T-cell (primary cell): ENCODE measurements at places on chromosomes 5 and 9.

- no peak for DNase-seq
These were observed 14.6 kb upstream of the PBX3 start for GRCh38 chr9:125732562-125732961.

- no peak for DNase-seq
These were observed 49.8 kb upstream of the FCN1 start for GRCh38 chr9:134967547-134967930.

DNA sequence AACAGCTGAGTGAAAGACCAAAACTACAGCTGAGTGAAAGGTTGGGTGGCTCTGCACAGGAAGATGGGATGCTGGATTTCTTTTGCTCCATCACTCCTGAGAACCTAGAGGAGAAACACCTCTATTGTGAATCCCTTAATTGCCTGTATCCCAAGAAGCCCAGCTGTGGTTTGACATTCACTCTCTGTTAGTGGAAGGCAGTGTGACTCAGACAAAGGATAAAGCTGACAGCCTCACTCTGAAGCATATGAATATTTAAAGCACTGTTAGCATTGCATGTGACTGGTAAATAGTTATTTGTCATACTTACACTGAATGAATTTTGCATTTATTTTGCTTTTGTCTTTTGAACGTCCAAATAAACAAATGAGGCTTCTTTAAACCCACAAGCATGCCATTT is 367.1 kb upstream of the RIOK2 start:
- no peak for DNase-seq

DNA sequence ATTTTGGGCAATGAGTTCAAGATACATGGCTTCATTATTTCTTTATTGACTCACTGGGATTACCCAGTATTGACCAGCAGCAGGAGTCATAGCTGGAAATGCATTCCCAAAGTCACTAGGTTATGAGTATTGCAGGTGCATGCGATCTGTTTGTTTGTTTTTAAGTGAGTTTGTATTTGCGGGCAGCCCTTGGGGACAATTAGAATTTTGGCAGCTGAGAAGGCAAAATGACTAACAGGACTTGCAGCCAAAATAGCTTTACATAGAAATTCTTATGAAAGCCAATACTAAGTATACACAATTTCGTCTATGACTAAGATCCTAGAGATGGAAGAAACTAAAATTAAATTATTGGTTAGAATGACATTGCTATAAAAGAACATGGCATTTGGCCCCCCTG is 18.1 kb upstream of the RGMB start:
- no peak for DNase-seq

DNA sequence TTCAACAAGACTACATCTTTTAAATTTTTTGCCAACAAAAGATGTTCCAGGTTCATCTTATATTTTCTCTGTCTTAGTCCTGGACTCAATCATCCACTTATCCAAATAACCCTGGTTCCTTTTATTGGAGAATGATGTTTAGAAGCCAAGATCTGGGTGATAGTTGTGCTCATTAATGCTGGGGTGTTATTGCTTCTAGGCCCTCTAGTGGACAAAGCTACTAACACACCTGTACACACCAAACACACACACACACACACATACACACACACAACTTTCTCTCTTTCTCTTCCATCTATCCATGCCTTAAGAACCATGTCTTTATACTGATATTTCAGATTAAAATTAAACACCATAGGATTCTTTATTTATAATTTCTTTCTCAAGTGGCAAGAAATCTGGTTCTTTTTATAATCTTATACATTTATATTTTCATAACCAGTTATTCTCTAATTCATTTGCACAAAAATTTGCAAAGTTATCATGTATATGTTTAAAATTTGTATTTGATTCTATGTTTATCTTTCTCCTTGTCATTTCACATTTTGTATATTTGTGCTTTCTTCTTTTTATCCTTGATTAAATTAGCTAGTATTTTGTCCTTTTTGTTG is 179.1 kb upstream of the SMIM23 start:
- no peak for DNase-seq

- no peak for DNase-seq
These were observed 43.6 kb upstream of the IPPK start for GRCh38 chr9:92713528-92713927.

- DNase-seq = no peak
These were observed 384.4 kb downstream of the TMEM167A start for GRCh38 chr5:82692826-82693225.

- no peak for DNase-seq
These were observed 142.8 kb downstream of the NSG2 start for GRCh38 chr5:174188295-174188694.

GRCh38 chr9:3931058-3931457 is 368.8 kb downstream of the GLIS3 start:
- DNase-seq = no peak

GRCh38 chr9:124980431-124980830 is 39.5 kb upstream of the GOLGA1 start:
- no peak for DNase-seq

DNA sequence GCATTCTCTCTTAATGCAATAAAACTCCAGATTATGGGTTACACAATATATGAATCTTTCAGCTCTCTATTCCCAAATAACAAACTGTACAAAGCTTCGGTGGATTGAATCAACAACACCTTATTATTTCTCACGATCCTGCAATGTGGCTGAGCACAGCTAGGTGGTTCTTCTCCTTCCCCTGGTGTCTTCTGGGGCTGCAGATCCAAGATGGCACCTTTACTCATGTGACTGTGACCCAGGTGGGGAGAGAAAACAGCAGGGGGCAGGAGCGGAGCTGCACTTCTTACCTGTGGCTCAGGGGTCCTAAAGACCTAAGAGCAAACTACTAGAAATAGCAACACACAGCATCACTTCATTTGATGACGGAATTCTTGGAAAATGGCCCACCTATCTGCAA is 233.1 kb downstream of the IRX1 start:
- no peak for DNase-seq

- DNase-seq = no peak
These were observed 9.1 kb upstream of the C1QTNF2 start for GRCh38 chr5:160379511-160379910.

DNA sequence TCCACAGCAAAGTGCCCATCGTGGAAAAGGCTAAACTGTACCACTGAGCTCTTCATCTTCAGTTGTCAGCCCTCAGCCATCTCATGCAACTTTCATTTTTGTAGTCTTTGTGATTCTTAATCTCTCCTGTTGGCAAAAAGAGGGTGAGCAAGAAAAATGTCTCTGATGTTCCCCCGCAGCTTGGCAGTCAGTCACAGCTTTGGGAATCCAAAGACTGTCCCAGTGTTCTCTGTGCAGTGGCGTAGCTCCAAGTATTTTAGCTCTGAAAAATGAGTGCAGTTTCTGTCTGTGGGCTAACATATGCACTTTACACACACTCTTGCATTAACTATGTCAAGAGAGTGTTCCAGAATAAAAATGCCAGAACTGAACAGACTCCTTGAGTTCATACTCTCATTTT is 372.2 kb downstream of the TMEM232 start:
- DNase-seq = no peak

DNA sequence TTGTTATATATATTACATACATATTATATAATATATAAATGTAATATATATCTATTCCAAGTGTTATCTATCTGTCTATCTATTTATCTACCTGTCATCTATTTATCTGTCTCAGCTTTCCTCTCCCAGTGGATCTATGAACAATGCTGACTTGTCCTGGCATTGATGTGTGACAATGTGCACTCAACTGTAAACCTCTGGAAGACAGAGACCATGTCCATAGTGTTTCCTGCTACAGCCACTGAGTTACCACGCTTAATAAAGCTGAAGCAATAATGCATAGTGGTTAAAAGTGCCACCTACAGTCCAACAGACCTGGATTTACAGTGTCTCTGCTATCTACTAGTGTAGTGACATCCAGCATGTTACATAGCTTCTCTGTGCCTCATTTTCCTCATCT is 57.2 kb upstream of the TMED7 start:
- no peak for DNase-seq

GRCh38 chr9:512555-513272 is 298.0 kb downstream of the DOCK8 start:
- DNase-seq = no peak

GRCh38 chr9:16202914-16203728 is 650.3 kb downstream of the CCDC171 start:
- DNase-seq = no peak

DNA sequence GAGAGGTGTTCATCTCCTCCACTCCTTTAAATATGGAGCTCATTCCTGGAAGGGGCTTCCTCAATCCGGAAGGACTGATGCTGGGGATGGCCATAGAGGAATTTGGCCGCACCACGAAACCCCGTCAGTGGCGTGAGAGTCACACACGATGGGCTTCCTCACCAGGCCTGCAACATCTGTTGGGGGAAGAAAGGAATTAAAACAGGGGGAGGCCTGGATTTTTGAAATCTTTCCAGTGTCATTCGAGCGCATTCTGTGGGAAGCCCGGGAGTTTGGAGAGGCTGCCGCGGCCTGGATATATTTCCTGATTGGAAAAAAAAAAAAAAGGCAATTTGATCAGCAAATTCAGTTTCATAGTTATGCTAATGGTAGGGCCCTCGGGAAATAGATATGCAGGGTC is 76.3 kb upstream of the ORM1 start:
- DNase-seq = no peak

DNA sequence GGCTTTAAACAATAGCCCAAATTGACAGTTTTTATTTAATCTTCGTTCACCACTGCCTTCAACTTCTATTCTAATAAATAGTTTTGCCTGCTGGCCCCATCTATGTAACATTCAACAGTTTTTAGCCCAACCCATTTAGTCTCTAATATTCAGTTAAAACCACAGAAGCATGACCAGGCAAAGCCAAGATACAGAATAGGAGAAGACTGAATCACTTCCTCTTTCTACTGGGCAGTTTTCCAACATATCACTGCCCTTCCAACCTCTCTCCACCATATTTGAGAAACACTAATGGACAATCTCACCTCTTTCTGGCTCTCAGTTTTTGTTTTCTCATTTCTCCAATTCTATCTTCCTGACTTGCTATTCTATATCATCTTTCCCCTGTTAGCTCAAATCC is 352.9 kb downstream of the DNAH5 start:
- DNase-seq = no peak

GRCh38 chr5:104539618-104540350 is 977.2 kb upstream of the NUDT12 start:
- DNase-seq = no peak

DNA sequence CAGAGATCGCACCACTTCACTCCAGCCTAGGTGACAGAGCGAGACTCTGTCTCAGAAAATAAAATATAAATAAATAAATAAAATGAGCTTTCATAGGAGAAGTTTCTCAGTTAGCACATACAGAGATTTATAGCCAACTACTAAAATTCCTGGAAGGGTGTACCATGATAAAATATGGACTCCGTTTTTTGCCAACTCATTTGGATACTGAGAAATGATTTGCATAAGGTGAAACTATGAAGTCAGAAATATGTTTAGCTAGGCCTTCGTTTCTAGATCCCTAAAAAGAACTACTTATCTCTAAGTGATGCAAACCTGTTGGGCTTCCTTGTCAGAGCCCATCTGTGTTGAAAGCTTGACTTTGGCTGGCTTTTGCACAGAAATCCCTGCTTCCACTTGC is 56.9 kb upstream of the SLC1A1 start:
- no peak for DNase-seq
